ENCODE measurements at places on chromosomes 12 and 14. TPM values are rescaled to one million over a fixed set of nuclear protein-coding genes. Genes with fewer than 3 reads are reported as not detected.

Gene BCL11B
- total RNA-seq, result under 0.01 TPM

Gene CISTR
- total RNA-seq, result not detected

Gene PTHLH
- 0.25 TPM for total RNA-seq

Gene RNASE2
- total RNA-seq, result not detected

Gene OSGEP
- total RNA-seq, result 35.6 TPM

Gene ATP2A2
- 86.6 TPM for total RNA-seq

Gene LARP4
- total RNA-seq, result 24.9 TPM

Gene GALNT8
- total RNA-seq, result 0.13 TPM

Gene KRT83
- not detected for total RNA-seq

Gene TCL1B
- total RNA-seq, result not detected

Gene KERA
- total RNA-seq, result not detected

Gene HOXC10
- not detected for total RNA-seq

Gene PPP1R36
- total RNA-seq, result 0.57 TPM

Gene OR6C2
- not detected for total RNA-seq

Gene AMN
- total RNA-seq, result under 0.01 TPM

Gene DAO
- not detected for total RNA-seq

Gene KRT72
- not detected for total RNA-seq

Gene EFS
- not detected for total RNA-seq

Gene SDR9C7
- total RNA-seq, result not detected

Gene KRT5
- total RNA-seq, result 0.65 TPM

Gene FKBP11
- total RNA-seq, result 11.6 TPM

All from bladder microvascular endothelial cell (primary cell).